ENCODE measurements at places on chromosomes 11 and 22.

GRCh38 chr11:55895216-55895615 lies 12.1 kb downstream of the TRIM51 start:
- no peak for DNase-seq

DNA sequence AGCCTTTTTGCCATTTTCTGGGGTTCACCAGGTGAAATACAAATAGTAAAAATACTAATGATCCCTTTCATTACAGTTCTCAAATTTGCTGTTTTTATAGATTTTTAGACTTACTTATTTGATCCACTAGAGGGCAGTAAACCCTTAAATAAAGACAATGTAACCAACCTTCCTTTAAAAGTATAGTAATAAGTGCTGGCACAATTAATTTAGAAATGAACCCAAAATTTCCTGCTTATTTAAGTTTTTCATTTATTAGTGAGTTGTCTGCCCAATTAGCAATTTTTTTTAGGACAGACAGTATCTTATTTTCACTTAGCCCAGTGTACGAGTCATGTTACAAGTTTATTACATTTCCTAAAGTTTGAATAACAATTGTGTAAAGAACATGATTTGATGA lies 4.7 kb downstream of the DDIAS start:
- DNase-seq, result no peak

DNA sequence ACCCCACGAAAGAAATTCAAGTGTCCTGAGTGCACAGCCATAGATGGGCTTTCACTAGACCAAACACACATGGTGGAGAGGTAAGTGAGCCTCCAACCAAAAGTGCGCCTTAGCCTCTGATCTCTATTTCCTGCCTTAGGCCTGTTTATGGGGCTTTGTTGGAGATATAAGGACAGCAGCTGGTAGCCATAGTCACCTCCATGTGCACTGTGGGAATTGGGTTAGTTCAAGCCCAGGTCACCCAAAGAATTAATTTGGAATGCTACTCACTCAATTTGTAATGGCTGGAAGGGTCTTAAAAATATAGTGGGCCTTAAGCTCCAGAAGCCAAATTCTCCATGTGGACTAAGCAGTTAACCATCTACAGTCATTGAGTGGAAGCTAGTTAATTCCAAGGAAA lies 73.6 kb downstream of the ALX4 start:
- DNase-seq, result no peak

DNA sequence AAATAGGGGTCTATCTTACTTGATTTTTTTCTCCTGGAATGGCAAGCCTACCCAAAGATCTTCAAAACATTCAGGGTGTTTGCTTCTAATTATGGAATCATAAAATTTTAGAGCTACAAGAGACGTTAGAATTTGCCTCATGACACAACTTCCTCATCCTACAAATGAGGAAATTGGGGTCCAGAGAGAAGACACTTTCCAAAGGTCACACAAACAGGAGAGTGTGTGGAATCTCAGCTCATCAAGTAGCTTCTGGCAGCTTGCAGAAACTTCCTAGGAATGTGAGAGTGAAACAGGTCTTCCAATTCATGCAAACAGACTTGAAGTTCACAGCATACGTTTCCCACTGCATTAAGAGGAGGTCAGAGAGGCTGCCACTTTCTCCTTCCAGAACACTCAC lies 976.0 kb downstream of the OPCML start:
- no peak for DNase-seq

DNA sequence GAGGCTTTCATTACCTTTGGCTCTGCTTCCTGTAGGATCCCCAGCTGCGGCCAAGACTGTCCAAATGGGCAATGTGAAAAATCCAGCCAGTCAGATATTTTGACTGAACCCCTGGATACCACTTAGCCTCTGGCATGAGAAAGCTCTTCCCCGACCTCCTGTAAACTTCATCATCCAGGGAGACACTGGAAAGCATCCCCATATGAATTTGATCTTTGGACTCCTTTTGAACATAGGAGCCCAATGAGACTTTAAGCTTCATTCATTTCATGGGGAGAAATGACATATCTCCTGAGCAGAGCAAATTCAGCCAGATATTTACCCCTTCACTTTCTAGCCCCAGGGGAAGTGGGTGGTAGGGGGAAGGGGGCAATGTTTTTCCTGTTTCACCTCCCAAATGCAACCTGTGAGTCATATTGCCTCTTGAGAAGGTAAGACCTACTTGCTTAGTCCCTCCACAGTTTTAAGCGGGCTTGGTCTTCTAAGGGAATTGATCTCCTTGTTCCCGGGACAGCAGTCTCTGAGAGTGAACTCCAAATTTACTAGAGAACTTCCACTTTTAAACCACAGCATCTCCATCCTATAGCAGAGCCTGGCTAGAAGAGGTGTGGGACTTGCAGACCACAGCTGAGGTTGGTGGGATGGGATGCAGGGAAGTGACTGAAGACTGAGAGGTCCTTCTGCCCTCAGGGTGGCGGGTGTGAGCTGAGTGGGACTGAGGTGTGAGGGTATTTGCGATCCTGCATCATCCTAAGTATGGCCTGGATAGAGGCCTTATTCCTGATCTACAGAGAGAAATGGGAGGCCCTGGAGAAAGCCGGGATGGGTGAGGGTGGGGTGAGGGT lies 20.3 kb upstream of the POU2AF1 start:
- DNase-seq, result no peak
